ENCODE measurements at places on chromosomes 2 and 18. TPM values are rescaled to one million over a fixed set of nuclear protein-coding genes. Genes with fewer than 3 reads are reported as not detected.

Gene GRB14
- total RNA-seq = not detected

Gene CPLX4
- total RNA-seq = not detected

Gene GPR35
- 7.2 TPM for total RNA-seq

Gene MC4R
- total RNA-seq = not detected

- no peak overlapping the region for H3K4me3 ChIP-seq
- H3K36me3 ChIP-seq = no peaks in the 10 kb centered on the region
These were observed 5.3 kb downstream of the COL3A1 start for GRCh38 chr2:188979187-188980114.

DNA sequence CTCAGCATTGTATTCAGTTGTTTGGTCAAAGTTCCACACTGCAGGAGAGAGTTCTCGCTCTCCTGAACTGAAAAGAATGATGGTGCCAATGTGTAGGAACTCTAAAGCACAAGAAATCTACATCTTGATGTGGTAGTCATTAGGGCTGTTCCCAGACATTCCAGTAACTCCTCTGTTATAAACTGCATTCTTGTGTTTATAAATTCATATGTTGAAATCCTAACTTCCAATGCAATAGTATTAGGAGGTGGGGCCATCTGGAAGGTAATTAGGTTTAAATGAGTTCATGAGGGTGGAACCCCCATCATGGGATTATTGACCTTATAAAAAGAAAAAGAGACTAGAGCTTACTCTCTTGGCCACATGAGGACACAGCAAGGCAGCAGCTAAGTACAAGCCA is 239.6 kb downstream of the CDH20 start:
- H3K4me1 ChIP-seq = no peaks in the 10 kb centered on the region
- no peak overlapping the region for H3K27ac ChIP-seq
- no peak overlapping the region for H3K4me3 ChIP-seq
- no peaks in the 10 kb centered on the region for H3K36me3 ChIP-seq
- DNase-seq = no peak
- peaks cover 2% of the 10 kb centered on the region for H3K27me3 ChIP-seq

DNA sequence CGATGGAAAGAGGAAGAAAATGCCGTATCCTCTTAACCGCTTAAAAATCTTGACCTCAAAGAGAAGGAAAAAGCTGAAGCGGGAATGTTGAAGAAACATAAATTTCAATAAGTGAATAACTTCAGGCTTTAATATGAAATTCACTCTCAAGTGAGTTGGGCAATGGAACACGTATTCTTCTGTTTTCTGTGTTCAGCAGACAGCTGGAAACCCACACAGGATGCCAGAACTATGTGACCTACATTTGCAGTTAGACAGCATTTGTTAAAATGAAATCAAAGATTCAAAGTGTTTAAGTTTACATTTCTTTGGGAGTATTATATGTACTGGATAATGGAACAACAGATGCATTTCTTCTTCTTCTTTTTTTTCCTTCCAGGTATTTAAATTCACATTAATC is 80.5 kb upstream of the SPATS2L start:
- no peaks in the 10 kb centered on the region for H3K27me3 ChIP-seq
- H3K4me1 ChIP-seq = no peaks in the 10 kb centered on the region
- no peak overlapping the region for H3K4me3 ChIP-seq
- H3K36me3 ChIP-seq = no peaks in the 10 kb centered on the region
- no peak for DNase-seq

DNA sequence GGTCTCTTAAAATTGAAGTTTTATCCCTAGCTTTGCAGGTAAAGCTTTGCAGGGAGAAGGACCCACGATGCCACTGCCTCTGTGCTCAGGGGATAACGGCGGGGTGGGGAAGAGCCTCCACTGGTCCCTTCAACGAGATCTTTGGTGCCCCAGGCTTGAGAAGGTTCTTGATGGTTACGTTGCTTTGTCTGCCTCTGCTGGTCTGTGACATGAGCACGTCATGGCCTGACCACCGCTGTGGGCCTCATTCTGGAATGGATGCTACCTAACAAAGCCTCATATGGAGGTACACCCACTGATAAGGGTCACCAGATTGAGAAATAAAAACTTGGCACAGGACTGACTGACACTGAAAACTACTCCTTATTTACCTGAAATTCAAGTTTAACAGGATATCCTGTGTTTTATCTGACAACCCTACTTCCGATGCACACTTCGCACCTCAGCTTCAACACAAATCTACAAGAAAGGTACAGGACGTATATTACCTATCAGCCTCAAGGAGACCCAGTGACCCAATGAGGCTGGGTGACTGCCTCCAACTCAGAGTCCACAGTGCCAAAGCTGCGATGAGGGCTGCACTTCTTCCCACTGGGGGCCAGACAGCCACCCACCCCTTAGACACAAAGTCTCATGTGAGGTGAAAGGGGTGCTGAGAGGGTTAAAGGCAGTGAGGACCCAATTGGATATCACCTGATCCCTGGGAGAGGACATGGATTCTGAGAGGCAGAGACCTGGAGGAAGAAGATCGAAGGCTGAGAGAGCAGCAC is 64.9 kb downstream of the EIPR1 start:
- no peak overlapping the region for H3K4me3 ChIP-seq
- no peak overlapping the region for H3K27ac ChIP-seq
- DNase-seq = no peak
- peaks cover 4% of the 10 kb centered on the region for H3K36me3 ChIP-seq

- DNase-seq = no peak
- no peaks in the 10 kb centered on the region for H3K27me3 ChIP-seq
- no peaks in the 10 kb centered on the region for H3K4me1 ChIP-seq
- no peak overlapping the region for H3K27ac ChIP-seq
- no peak overlapping the region for H3K4me3 ChIP-seq
- no peaks in the 10 kb centered on the region for H3K36me3 ChIP-seq
These were observed 642.9 kb downstream of the ZEB2 start for GRCh38 chr2:143877056-143877455.

GRCh38 chr2:224146356-224147160 is 107.5 kb upstream of the SERPINE2 start:
- no peaks in the 10 kb centered on the region for H3K36me3 ChIP-seq
- H3K4me3 ChIP-seq = no peak overlapping the region
- H3K27ac ChIP-seq = no peak overlapping the region
- no peaks in the 10 kb centered on the region for H3K4me1 ChIP-seq
- no peak for DNase-seq

DNA sequence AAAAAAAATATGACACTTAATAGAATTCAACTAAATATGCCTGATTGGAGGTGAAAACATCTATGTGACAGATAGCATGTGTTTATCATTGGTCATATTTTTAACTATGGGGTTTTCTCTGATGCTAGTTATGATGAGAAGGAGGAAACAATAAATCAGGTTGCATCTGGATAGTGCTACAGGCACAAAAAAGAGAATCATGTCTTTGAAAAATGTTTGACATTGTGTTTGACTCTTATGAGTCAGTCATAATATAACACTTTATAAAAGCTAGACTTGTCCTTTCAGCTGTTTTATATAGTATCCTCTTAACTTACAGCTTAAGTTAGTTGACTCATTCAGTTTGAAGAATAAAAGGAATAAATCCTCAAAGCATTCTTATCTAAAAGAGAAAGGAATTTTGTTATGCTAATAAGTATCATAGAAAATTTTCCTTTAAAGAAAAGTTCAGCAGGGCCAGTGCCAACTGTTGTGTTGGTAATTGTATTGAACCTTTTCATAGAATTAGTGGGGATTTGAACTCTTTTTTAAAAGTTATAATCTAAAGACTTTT is 78.4 kb upstream of the UBXN4 start:
- H3K4me3 ChIP-seq = no peak overlapping the region
- H3K27me3 ChIP-seq = no peaks in the 10 kb centered on the region
- H3K36me3 ChIP-seq = peaks cover 14% of the 10 kb centered on the region
- DNase-seq = no peak
- no peaks in the 10 kb centered on the region for H3K4me1 ChIP-seq
- no peak overlapping the region for H3K27ac ChIP-seq

DNA sequence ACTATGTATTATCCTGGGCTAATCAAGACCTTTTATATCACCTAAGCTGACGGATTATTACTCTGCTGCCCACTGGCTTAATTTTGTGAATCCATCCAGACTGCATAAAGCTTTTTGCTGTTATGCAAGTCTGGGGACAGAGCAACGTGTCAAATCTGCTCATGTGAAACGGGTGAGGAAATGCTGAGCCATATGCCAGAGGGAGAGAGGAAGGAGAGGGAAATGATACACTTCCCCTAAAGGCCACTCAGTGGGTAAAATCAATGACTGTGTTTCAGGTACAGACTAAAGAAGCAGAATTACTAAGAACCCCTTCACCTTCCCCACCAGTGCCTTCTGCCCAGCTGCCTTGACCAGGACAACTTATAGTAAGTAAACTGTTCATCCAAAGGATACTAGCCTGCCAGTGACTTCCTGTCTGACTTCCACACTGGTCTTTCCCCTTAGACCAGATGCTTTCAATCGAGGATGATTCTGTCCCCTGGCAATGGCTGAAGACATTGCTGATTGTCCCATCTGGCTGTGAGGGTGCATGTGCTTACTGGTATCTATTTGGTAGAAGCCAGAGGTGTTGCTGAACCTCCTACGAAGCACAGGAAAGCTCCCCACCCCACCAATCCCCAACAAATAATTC is 43.0 kb downstream of the STAT1 start:
- no peaks in the 10 kb centered on the region for H3K4me1 ChIP-seq
- peaks cover 99% of the 10 kb centered on the region for H3K36me3 ChIP-seq
- H3K4me3 ChIP-seq = no peak overlapping the region

Data from CD4-positive, alpha-beta T cell (primary cell).